ENCODE measurements at places on chromosomes 4 and X.

- DNase-seq: no peak
Measured at GRCh38 chr4:10006601-10007435, 14.5 kb downstream of the SLC2A9 start.

- no peak for DNase-seq
Measured at GRCh38 chr4:25509646-25510045, 132.6 kb downstream of the ANAPC4 start.

DNA sequence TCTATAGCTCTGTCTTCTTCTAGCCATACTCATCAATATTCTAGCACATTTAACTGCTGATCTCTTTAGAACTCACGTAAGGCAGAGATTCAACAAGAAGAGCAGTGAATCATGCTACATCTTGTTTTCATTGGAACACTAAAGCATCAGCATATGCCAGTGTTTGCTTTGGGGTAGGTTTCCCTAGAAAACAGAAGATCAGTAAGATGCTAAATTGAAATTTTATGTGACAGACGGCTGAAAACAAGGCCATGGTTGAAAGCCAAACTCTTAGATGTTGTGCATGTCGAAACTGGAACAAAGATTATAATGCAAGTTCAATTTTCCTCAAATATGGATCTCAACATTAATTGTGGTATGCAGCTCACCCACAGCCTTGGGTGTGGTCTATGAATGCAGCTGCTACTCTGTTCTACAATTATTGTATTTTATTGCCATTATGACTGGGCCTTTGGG is 107.6 kb downstream of the PDLIM5 start:
- no peak for DNase-seq

GRCh38 chrX:105211066-105211575 is 9.4 kb downstream of the TEX13A start:
- DNase-seq: no peak

GRCh38 chrX:14017399-14017798 is 12.3 kb downstream of the GEMIN8 start:
- DNase-seq: no peak

DNA sequence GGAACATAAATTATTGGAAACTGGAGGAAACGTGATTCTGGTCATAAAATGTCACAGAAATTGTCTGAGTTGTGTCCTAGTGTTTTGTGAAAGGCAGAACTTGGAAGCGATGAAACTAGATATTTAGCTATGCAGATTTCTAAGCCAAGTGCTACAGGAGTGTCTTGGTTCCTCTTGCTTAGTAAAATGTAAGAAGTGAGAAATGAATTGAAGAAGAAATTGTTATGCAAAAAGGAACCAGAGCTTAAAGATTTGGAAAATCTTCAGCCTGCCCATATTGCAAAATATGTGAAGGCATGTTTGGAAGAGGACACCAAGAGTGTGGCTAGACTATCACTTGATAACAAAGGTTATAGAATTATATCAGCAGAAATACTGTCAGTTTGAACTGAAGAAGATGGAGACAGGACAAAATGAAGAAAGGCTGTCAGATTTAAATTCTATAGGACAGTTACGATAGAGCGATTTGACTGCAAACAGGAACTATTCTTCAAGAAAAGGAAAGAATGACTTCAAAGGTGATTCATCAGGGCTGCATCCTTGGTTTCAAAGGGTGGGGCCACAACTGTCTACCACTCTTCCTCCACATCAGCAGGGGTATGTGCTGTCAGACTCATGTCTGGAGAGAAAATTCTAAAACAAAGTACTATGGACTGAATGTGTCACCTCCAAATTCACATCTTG is 9.4 kb upstream of the CDS1 start:
- DNase-seq: no peak

GRCh38 chr4:186699881-186700397 is 23.7 kb downstream of the FAT1 start:
- DNase-seq: no peak

DNA sequence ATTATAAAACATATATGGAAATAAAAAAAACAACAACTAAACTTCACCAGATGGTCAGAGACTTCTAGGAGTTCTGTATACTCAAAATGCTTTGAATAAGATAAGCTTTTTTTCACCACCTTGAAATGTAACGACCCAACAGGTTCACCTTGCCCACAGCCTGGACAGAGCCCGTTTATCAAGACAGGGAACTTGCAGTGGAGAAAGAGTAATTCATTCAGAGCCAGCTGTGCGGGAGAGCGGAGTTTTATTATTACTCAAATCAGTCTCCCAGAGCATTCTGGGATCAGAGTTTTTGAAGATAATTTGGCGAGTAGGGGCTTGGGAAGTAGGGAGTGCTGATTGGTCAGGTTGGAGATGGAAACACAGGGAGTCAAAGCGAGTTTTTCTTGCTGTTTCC is 38.5 kb downstream of the AGA start:
- no peak for DNase-seq

DNA sequence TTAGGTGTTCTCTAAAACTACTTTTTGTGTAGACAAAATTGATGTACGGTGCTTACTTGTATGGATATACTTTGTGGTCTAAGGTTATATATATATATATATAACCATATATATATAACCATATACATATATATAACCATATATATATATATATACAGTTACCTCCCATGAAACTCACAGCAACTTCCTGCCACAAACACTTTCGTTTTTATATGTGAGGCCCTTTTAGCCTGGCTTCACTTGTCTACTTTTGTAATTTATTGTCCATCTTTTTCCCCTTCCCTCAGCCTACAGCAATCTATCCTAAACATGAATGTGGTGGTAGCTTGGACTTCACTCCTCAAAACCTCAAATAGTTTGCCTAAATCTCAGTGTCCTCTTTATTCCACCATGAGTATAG is 72.8 kb upstream of the NPFFR2 start:
- DNase-seq: no peak

GRCh38 chrX:96417695-96418094 is 266.9 kb upstream of the DIAPH2 start:
- no peak for DNase-seq

DNA sequence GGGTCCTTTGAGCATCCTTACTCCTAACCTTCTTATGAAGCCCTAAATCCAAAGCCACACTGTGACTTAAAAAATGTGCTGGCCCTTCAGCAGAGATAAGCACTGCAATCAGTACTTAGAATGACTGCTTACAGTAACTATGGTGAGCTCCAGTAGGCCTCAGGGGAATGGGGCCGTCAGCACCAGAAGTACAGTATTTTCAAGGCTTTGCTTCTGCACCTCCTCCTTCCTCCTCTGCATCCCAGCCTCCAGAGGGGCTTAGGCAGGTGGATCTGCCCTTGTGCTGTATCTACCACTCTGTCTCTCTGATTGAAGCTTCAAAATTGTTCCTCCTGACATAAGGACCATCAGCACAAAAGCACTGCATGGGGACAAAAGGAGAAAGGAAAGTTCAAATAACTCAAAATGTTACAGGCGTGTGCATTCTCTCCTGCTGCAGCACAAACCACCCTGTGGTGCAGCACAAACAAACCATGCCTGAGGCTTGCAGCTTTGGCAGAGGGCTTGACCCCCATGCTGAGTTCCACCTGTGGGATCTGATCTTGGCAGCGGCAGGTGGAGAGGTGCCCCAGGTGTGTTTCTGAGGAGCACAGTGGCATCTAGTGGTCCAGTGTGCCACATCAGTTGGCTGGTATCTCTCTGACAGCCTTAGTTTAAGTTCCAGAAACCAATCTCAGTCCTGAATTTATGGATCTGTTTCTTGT is 164.7 kb downstream of the SOWAHB start:
- no peak for DNase-seq

DNA sequence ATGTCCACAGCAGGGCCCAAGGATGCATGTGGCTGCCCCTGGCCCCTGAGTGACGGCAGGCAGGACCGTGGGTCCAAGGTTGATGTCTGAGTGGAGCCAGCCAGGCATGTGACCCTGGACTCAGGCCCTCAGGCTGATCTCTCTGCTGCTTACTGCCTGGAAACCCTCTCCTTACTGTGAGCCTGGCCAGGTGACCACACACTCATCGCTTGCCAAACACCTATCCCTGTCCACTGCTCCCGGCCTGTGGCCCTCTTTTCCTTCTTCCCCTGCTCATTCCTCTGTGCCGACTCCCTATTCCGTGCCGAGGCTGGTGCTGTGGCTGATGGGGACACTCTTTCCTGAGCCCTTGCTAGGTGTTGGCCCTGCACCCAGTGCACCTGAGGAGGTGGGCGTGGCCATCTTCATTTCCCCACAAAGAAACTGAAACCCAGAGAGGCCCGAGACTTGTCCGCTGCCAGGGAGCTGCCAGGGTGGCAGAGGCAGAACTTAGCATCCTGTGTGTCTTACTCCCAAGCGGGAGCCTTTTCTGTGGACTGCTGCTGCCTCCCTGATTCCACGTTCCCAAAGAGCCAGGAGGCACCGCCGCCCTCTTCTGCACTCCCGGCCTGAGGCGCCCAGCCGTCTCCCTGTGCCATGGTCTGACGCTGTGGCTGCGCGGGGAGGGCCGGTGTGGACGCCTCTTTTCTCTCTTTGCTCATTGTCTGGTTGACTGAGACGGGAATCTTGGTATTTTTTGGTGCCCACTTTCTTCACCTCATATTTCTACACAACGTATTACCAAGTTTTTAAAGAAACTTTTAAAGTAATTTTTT is 11.2 kb upstream of the RNF4 start:
- no peak for DNase-seq

GRCh38 chr4:113869743-113870375 is 108.3 kb upstream of the CAMK2D start:
- no peak for DNase-seq

GRCh38 chrX:27883468-27884092 is 75.8 kb downstream of the MAGEB10 start:
- no peak for DNase-seq

GRCh38 chr4:2948895-2949781 is 14.1 kb downstream of the NOP14 start:
- DNase-seq: no peak

GRCh38 chr4:87865288-87865687 is 32.5 kb downstream of the MEPE start:
- DNase-seq: no peak

- no peak for DNase-seq
Measured at GRCh38 chr4:150130933-150131332, 52.7 kb downstream of the DCLK2 start.

GRCh38 chr4:77662396-77662795 is 56.8 kb downstream of the CXCL13 start:
- DNase-seq: no peak

DNA sequence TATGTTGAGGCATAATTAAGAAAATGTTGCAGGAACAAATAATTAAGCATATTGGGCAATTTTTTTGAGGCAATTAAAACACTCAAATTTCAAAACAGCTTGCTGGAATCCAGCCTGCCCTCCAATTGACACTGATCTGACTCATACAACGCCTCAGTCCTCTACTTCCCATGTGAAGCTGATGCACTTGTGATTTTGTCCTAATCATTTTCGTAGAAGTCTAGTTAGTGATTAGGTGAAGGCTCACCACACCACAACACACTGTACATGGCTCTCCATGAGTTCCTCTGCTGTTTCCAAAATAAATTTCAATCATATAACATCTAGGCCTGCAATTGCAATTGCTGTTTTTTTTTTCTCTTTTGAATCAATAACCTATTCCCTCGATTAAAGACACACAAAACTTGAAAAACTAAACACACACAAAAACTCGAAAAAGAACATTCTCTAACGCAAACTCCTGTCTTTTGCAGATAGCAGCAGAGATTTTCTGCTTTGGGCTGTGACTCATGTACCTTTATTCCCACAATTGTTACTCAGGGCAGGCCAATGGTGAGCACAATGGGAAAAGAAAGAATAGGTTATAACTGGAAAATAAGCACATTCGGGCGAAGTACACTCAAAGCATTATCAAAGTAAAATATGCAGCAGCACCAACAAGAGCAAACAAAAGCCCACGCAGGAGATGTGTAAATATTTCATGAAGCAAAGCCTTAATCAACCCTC is 1.7 kb downstream of the GPRIN3 start:
- DNase-seq: no peak

GRCh38 chr4:93031431-93032098 is 727.8 kb downstream of the GRID2 start:
- DNase-seq: no peak

DNA sequence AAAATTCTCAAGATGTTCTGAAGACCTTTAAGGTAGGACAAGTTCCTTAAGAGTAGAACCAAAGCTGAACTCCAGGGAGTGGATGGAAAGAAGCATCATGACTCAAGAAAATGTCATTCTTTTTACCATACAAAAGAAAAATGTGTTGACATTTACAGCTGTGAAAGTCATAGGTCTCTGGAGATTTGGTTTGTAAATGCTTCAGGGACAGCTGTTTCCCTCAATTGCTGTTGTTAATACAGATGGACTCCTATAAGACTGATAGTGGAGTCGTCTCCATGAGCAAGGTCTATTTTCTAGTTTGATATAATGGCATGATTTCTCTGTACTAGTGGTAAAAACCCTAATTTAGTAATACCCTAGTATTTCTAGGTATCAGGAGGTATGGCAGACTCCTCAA is 101.7 kb downstream of the PHOX2B start:
- DNase-seq: no peak

DNA sequence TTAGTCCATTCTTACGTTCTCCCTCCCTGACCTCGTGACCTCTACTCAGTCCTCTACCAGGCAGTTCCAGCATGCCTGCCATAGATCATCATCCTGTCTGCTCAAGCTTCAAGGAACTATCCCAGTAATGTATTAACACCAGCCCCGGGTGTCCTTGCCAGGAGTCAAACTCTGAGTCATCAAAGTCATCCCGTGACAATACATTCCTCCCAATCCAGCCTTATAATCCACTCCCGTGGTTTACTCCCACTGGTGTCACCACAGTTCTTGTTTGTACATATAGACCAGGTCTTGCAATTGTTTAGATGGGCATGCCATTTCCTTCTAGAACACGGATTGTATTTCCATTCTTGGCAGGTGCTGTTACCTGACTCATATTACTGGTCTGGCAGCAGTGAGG is 68.7 kb upstream of the TAB3 start:
- DNase-seq: no peak

DNA sequence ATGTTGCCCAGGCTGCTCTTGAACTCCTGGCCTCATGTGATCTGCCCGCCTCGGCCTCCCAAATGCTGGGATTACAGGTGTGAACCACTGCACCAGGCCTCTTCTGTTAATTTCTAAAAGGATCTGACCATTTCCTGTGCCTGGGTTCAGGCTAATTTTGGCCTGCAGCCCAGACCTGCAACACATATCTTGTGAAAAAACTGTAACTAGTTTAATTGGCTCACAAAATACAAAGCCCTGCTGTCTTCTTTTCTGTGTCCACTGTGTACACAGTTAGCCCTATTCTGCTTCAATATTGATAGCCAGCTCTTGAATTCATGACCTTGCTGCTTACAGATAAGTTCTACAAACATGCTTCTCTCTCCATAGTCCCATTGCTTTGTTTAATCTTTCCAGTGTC is 753.5 kb downstream of the PDHA2 start:
- no peak for DNase-seq

GRCh38 chr4:87802858-87803257 is 3.5 kb downstream of the IBSP start:
- no peak for DNase-seq

- no peak for DNase-seq
Measured at GRCh38 chr4:68765876-68766275, 49.9 kb upstream of the UGT2B10 start.

- no peak for DNase-seq
Measured at GRCh38 chr4:8135666-8136065, 22.9 kb downstream of the ABLIM2 start.

- DNase-seq: no peak
Measured at GRCh38 chrX:115367455-115367854, 77.9 kb downstream of the LUZP4 start.

- DNase-seq: no peak
Measured at GRCh38 chrX:38260231-38260630, 39.6 kb upstream of the SRPX start.

All from left renal pelvis (tissue), 4 donors.